Memory B cell (primary cell): ENCODE measurements at places on chromosomes 1 and 21.

DNA sequence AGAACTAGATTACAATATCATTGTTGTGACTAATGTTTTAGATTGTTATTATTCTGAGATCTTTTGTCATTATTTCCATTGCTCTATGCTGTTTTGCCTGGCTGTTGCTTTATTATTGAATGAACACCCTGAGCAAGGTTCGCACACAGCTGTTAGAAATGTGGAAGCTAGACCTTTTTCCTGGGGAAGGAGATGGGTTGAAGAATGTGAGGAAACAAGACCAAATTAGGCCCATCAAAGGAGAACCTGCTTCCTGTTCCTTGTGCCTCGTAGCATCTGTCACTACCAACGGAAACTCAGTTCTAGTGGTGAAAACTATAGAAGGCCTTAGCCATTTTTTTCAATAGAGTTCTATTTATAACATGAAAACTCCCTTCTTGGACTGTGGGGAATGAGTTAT is 68.7 kb downstream of the RGL1 start:
- DNase-seq: no peak
- peaks cover 3% of the 10 kb centered on the region for H3K4me1 ChIP-seq
- H3K27me3 ChIP-seq: no peaks in the 10 kb centered on the region
- H3K27ac ChIP-seq: no peak overlapping the region

- peaks cover 4% of the 10 kb centered on the region for H3K27me3 ChIP-seq
- DNase-seq: no peak
- no peaks in the 10 kb centered on the region for H3K36me3 ChIP-seq
- no peaks in the 10 kb centered on the region for H3K4me1 ChIP-seq
These were observed 56.9 kb downstream of the KAZN start for GRCh38 chr1:14655385-14655784.

DNA sequence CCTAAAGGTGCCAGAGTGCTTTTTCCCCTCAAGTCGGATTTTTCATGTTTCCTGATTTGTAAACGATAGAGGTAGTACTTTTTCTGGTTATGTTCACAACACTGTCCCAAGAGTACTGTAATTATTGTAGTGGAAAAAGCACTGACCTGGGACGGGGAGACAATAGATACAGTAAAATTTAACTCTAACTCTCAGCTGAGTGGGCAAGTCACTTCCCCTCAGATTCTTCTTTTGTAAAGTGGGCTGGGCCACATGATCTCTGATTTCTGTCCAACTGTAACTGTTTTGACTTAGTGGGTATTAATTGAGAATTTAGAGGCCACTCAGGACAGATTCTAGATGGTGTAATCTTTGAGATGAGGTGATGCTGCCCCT is 19.1 kb downstream of the MARCKSL1 start:
- peak overlapping the region; percentile 69 for H3K4me3 ChIP-seq
- no peaks in the 10 kb centered on the region for H3K27me3 ChIP-seq
- peak overlapping the region; percentile 93 for H3K27ac ChIP-seq
- H3K4me1 ChIP-seq: peaks cover 26% of the 10 kb centered on the region
- DNase-seq: no peak
- H3K36me3 ChIP-seq: peaks cover 9% of the 10 kb centered on the region

DNA sequence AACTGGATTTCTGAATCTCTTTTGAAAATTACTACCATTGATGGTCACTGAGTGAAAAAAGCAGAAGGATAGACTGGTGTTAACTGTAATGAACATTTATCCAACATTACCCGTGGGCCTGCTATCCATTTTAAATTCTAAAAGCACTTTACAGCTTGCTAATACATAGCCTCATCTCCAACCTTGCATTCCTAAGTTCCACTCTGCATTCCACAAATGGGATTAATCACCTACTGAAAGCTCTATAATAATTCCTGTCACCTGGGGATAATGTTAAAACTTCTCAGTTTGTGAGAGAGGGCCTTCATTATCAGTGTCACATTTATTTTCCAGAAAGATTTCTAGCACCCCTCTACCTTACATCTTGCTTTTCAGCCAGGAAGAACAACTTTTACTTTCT is 38.2 kb downstream of the PTPRC start:
- H3K36me3 ChIP-seq: peaks cover 32% of the 10 kb centered on the region
- H3K4me1 ChIP-seq: peaks cover 52% of the 10 kb centered on the region
- H3K27ac ChIP-seq: peak overlapping the region; percentile 98
- H3K4me3 ChIP-seq: peak overlapping the region; percentile 47

GRCh38 chr1:229272164-229273158 is 1.6 kb downstream of the RAB4A start:
- H3K27ac ChIP-seq: peak overlapping the region; percentile 69
- peak overlapping the region; percentile 92 for H3K4me3 ChIP-seq
- no peaks in the 10 kb centered on the region for H3K27me3 ChIP-seq
- DNase-seq: no peak
- H3K4me1 ChIP-seq: peaks cover 22% of the 10 kb centered on the region

GRCh38 chr1:113835686-113836290 is 23.5 kb upstream of the RSBN1 start:
- DNase-seq: peak; percentile 49
- H3K4me3 ChIP-seq: no peak overlapping the region

DNA sequence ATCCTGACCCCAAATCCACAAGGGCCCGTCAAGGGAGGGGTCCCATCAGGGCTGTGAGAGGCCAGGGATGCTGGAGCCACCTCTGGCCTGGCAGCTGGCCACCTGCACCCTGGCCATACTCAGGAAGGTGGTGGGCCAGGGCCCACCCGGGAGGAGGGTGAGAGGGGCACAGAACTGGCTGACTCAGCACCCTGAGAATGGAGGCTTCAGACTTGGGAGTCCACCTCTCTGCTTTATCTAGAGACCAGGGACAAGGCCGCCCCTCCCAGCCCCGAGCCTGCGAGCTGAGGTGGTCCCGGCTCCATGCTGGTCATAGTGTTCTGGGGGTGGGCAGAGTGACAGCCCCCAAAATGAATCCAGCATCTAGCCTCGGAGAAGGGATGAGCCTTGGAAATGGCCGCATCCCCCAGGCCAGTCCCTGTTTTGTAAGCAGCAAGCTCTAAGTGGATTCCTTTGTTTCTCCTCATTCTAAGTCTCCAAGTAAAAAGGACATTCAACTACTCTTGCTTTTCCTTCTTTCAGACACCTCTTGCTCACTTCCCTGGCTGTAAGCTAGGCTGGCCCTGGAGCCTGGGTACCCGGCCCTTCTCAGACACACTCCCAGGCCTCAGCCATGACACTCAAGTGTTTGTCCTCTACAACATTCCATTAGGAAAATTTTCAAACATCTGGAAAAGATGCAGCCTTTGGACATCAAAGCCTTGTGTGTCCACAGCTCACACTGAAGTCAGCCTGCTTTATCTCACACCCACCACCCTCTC is 12.3 kb downstream of the WNT3A start:
- H3K27ac ChIP-seq: no peak overlapping the region
- peaks cover 7% of the 10 kb centered on the region for H3K27me3 ChIP-seq
- no peak overlapping the region for H3K4me3 ChIP-seq
- no peaks in the 10 kb centered on the region for H3K4me1 ChIP-seq

GRCh38 chr1:218374401-218375353 is 29.5 kb downstream of the TGFB2 start:
- peaks cover 9% of the 10 kb centered on the region for H3K4me1 ChIP-seq
- no peaks in the 10 kb centered on the region for H3K36me3 ChIP-seq
- peaks cover 4% of the 10 kb centered on the region for H3K27me3 ChIP-seq
- H3K4me3 ChIP-seq: no peak overlapping the region
- no peak overlapping the region for H3K27ac ChIP-seq

DNA sequence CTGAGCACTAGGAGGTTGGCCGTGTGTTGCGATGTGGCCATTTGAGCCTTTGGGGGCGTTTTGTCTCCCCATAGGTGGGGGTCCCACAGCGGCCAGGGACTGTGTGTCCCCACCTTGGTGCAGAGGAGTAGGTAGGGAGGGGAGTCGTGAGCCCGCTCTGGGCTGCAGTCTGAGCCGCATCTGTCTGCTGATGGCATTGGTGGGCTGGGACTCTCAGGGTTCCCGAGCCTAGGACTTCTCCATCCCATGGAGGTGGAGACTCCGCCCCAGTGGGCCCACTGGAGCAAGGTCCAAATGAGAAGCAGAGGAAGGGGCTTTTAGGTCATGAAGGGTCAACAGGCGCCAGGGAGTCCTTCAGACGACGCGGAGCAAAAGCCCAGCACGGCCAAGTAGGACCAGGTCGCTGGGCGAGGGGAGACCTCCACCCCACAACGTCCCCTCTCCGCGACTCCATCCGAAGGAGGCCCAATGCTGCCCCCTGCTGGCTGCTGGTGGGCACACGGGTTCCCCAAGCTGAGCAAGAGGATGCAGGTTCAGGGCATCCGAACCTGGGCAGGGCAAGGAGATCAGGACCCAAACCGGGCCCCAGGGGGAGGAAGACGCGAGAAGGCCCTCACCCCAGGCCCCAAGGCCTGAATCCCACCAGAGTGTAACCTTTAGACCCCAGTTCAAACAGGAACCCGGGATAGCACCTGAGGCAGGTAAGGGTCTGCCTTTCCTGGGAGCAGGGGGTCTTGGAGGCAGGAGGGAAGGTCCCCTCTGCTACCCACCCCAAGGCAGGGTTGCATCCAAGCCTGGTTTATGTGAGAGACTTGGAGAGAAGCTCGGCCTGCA is 14.9 kb downstream of the TTC34 start:
- peaks cover 18% of the 10 kb centered on the region for H3K27me3 ChIP-seq
- no peak overlapping the region for H3K27ac ChIP-seq
- no peak overlapping the region for H3K4me3 ChIP-seq
- DNase-seq: peak; percentile 79
- H3K36me3 ChIP-seq: no peaks in the 10 kb centered on the region

DNA sequence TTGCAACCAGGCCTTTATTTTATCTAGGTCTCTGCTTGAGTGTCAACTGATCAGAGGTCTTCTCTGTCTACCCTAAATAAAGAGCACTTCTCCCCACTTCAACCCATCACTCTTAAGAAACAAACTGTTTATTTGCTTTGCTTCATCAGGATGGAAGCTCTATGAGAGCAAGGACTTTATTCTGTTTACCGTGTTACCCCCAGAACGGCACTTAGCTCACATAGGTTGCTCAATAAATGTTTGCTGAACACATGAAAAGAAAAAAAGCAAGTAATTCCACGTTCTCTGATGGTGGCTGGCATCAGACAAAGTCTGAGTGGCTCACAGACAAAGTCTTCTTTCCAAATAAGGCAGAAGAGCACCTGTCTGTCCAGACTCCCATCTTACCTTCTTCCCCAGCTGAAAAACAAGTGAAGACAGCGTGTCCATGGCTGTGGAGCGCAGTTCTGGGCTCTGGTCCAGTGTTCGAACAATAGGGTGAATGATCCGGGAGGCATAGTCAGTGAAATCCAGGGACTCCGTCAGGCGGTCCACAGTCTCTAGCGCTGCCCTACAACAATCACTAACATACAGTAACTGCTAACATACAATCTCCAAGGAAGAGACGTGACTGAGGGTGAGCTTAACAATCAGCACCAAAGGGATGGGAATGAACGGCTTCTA is 22.9 kb downstream of the ANGPTL7 start:
- H3K4me1 ChIP-seq: no peaks in the 10 kb centered on the region
- H3K36me3 ChIP-seq: peaks cover 47% of the 10 kb centered on the region
- DNase-seq: no peak
- H3K4me3 ChIP-seq: no peak overlapping the region
- no peaks in the 10 kb centered on the region for H3K27me3 ChIP-seq
- peak overlapping the region; percentile 17 for H3K27ac ChIP-seq

DNA sequence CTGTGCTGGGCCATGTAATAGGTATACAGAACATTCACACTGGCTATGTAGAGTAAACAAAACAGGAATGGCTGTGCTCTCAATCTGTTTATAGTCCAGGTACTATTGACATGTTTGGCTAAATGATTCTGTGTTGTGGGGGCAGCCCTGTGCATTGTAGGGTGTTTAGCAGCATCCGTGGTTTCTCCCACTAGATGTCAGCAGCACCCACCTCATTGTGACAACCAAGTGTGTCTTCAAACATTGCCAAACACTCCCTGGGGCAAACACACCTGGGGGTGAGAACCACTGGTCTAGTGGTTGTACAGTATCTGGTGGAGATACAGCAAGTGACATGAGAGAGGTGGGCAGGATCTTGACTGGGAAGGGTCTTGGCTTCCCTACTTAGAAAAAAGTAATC is 80.4 kb upstream of the SPATA6 start:
- H3K27me3 ChIP-seq: peaks cover 4% of the 10 kb centered on the region
- H3K27ac ChIP-seq: no peak overlapping the region
- no peaks in the 10 kb centered on the region for H3K36me3 ChIP-seq
- DNase-seq: no peak
- peaks cover 3% of the 10 kb centered on the region for H3K4me1 ChIP-seq

GRCh38 chr1:92934395-92935378 is 26.6 kb downstream of the DIPK1A start:
- H3K27me3 ChIP-seq: no peaks in the 10 kb centered on the region
- peak overlapping the region; percentile 30 for H3K4me3 ChIP-seq
- DNase-seq: no peak
- peak overlapping the region; percentile 7 for H3K27ac ChIP-seq

DNA sequence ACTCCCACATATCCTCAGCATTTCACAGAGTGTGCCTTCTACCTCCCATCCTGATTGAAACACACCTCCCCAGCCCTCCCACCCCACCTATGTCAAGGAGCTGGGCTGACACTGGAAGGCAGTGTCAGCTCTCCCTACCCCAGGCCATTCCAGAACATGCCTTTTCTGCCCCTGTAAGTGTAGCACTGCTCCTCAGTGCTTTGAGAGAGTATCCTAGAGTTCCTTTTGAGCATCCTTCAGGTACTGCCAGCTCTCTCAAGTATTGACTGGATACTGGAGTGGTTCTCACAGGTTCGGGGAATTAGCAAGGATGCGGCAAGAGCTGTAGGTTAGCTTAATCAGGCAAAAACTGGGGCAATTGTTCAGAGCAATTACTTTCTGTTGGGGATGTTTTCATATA is 21.8 kb downstream of the C1orf116 start:
- H3K27ac ChIP-seq: no peak overlapping the region
- peaks cover 1% of the 10 kb centered on the region for H3K36me3 ChIP-seq
- no peak for DNase-seq
- no peaks in the 10 kb centered on the region for H3K4me1 ChIP-seq
- H3K4me3 ChIP-seq: no peak overlapping the region

DNA sequence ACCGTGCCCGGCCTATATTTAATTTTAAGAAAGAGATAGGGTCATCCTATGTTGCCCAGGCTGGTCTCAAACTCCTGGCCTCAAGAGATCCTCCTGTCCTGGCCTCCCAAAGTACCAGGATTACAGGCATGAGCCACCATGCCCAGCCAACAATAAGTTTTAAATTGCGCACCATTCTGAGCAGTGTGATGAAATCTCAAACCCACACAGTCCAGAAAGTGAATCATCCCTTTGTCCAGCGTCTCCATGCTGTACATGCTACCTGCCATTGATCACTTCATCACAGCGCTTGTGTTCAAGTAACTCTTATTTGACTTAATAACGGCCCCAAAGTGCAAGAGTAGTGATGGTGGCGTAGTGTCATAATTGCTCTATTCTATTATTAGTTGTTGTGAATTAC is 75.4 kb downstream of the APP start:
- no peaks in the 10 kb centered on the region for H3K36me3 ChIP-seq
- peaks cover 10% of the 10 kb centered on the region for H3K4me1 ChIP-seq
